Ascending aorta (tissue), 2 donors: ENCODE measurements at places on chromosomes 7 and 10. TPM values are rescaled to one million over a fixed set of nuclear protein-coding genes. Genes with fewer than 3 reads are reported as not detected.
A peak's percentile ranks its signal among the peaks of the same experiment; 100 is the strongest.

DNA sequence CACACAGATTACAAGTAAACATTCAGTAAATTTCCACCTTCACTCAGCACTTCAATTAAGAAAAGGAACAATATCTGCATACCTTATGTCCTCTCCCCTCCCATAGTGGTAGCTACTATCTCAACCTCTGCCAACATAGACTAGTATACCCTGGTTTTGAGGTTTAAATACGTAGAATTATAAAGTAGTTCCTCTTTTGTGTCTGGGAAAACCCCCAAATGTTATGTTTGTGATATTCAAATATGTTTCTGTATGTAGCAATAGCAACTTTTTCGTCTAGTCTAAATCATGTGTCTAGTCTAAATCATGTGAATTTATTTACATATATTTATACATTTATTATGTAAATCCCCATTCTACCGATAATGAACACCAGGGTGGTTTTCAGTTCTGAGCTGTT, 13.2 kb upstream of the CAMK2B start:
- H3K27me3 ChIP-seq, result no peaks in the 10 kb centered on the region
- H3K27ac ChIP-seq, result no peak overlapping the region
- peaks cover 6% of the 10 kb centered on the region for H3K4me1 ChIP-seq
- no peak overlapping the region for H3K4me3 ChIP-seq
- no peak for DNase-seq

DNA sequence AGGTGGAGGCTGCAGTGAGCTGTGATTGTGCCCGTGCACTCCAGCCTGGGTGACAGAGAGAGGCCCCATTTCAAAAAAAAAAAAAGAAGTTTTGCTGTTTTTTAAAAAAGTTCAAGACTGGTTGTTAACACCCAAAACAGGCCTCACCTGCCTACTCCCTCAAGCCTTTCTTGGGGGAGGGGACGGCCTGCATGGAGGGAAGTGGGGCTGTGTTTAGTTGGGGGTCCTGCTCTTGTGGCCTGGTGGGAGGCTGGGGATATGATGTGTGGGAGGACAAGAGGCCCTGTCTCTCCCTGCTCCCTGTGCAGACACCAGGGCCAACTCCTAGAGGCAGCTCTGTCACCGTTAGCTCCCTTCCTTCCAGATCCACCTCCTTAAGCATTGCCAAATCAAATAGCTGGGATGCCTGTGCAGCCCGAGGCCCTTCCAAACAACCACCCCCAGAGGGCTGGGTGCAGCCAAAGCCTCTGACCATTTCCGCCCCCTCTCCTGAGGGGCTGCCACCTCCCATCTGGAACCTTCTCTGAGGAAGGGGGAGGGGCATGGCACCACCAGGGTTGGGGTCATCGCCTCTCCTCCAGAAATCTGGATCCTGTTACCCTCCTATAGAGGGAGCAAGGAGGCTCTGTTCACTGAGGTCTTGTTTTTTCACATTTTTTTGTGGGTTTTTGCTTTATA, 32.9 kb upstream of the ANKRD2 start:
- DNase-seq, result no peak
- H3K36me3 ChIP-seq, result no peaks in the 10 kb centered on the region
- no peak overlapping the region for H3K4me3 ChIP-seq
- peaks cover 52% of the 10 kb centered on the region for H3K4me1 ChIP-seq
- H3K27me3 ChIP-seq, result no peaks in the 10 kb centered on the region
- H3K27ac ChIP-seq, result peak overlapping the region; percentile 95

The UPK3B gene
- total RNA-seq, result 7.6 TPM

The HKDC1 gene
- total RNA-seq, result not detected

The CFAP46 gene
- total RNA-seq, result not detected

GRCh38 chr10:92573091-92573797, 649 bp downstream of the IDE start:
- H3K27me3 ChIP-seq, result no peaks in the 10 kb centered on the region
- no peaks in the 10 kb centered on the region for H3K36me3 ChIP-seq
- H3K4me1 ChIP-seq, result peaks cover 4% of the 10 kb centered on the region

The HIF1AN gene
- 4.7 TPM for total RNA-seq

DNA sequence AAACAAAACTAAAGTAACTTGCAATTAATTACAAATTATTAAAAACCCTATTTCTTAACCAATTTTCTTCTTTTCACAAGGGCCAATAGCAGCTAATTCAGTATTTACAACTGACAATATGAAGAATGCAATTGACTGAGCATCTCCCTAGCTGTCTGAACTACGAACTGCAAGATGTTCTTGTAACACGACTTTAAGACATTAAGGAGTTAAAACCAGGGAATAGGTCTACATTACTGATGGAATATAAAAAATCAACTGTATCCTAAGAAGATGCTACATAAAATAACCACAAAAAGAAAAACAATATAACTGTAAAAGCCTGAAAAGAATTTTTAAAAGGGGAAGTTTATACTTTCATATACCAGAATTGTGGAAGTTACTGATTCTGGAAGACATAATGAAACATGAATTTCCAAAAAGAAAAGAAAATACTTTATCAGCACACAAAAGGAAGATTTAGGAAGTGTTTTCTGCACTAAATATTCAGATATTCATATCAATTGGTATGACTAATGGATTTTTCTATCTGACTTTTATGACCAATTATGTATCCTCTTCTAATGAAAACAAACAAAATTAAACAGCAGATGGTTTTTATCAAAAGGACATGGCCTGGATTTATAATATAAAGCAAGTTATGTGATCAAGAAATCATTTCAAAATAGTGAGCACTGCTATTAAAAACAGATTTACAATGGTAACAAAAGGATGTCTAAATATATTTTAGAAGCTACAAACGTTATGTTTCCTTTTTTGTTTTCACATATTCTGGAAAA, 1.6 kb downstream of the GPR22 start:
- no peak overlapping the region for H3K27ac ChIP-seq
- H3K4me3 ChIP-seq, result no peak overlapping the region
- no peak for DNase-seq
- H3K27me3 ChIP-seq, result no peaks in the 10 kb centered on the region
- H3K4me1 ChIP-seq, result no peaks in the 10 kb centered on the region

The SERPINE1 gene
- total RNA-seq, result 1,267 TPM

DNA sequence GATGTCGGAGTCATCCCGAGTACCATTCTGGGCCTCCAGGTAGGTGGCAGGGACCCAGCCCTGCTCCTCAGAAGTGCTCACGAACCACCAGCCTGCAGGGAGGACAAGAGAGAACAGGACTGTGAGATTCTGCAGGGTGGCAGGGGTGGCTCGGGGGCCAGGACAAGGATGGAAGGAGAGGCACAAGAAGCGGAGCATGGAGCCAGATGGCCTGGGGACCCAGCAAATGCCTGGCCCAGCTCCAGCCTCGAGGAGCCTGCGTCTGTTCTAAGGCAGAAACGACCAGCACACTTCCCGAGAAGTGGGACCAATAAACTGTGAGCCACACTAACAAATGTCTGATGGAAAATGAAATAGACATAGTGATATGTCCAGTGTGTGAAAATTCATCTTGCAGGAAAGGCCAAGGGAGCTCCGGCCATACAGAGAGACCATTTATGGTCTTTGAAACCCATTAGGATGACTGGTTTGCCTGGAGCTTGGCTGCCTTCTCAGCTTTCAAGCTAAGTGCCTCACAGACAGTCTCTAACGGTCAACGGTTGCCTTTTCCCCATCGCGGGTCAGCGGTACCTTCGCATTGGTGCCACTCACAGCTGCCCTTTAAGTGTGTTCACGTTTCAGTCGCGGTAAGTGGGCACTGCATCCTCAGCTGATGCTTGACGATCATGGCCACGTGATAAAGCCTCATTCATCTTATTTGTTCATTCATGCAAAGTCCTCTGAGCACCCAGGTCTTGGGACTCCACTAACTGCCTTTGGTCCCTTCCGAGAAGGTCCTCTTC, 133.8 kb downstream of the NEURL1 start:
- H3K27ac ChIP-seq, result peak overlapping the region; percentile 64
- no peak overlapping the region for H3K4me3 ChIP-seq

DNA sequence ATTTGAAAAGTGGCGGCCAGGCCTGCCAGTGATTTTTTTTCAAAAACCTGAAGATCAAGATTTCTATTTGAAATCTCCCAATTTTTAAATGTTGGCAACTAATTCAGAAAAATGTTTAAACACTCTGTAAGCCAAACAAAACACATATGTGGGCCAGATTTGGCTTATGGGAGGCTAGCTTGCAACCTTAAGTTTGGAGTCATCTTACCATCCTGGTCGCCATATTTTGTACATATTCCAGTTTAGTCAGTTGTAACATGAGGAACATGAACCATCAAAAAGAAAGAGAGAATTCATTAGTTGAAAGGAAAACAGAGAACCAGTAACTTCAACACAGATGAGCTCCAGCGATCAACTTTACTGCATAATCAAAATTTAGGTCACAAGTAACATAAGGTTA, 115.4 kb downstream of the TMEM26 start:
- no peak overlapping the region for H3K27ac ChIP-seq
- H3K4me1 ChIP-seq, result no peaks in the 10 kb centered on the region
- no peak overlapping the region for H3K4me3 ChIP-seq

GRCh38 chr10:64396105-64396708, 875.0 kb downstream of the REEP3 start:
- DNase-seq, result no peak
- H3K27ac ChIP-seq, result no peak overlapping the region
- no peaks in the 10 kb centered on the region for H3K36me3 ChIP-seq
- H3K27me3 ChIP-seq, result no peaks in the 10 kb centered on the region
- no peak overlapping the region for H3K4me3 ChIP-seq

- H3K27ac ChIP-seq, result no peak overlapping the region
- DNase-seq, result no peak
- H3K4me1 ChIP-seq, result no peaks in the 10 kb centered on the region
- H3K4me3 ChIP-seq, result no peak overlapping the region
- no peaks in the 10 kb centered on the region for H3K27me3 ChIP-seq
Measured at GRCh38 chr7:124072603-124073309, 39.9 kb upstream of the TMEM229A start.

GRCh38 chr10:12097791-12098190, 29.0 kb downstream of the DHTKD1 start:
- no peak overlapping the region for H3K4me3 ChIP-seq
- H3K27ac ChIP-seq, result no peak overlapping the region
- H3K27me3 ChIP-seq, result no peaks in the 10 kb centered on the region
- H3K4me1 ChIP-seq, result no peaks in the 10 kb centered on the region
- peaks cover 35% of the 10 kb centered on the region for H3K36me3 ChIP-seq

The ACTL6B gene
- not detected for total RNA-seq

DNA sequence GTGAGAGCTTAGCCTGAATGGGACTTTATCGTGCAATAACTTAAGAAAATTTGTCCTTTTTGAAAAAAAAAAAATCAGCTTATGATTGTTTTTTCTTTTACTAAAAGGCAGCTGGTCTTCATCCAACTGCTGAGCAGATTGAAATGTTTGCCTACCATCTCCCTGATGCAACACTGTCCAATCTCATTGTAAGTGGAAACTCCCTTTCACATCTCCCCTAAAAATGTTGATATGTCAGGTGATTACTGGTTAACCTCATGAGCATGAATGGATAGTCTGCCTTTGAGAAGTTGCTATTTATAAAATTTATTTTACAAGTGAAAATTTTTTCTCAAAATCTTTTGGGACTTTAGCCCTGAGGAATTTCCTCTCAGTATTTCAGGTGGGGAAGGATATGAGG, 17.8 kb upstream of the HKDC1 start:
- no peaks in the 10 kb centered on the region for H3K27me3 ChIP-seq
- no peak overlapping the region for H3K27ac ChIP-seq
- H3K4me1 ChIP-seq, result no peaks in the 10 kb centered on the region

The IGFBP1 gene
- not detected for total RNA-seq

GRCh38 chr7:124618871-124619270, 146.7 kb downstream of the GPR37 start:
- H3K27ac ChIP-seq, result no peak overlapping the region
- H3K4me1 ChIP-seq, result no peaks in the 10 kb centered on the region
- no peak overlapping the region for H3K4me3 ChIP-seq
- no peak for DNase-seq
- no peaks in the 10 kb centered on the region for H3K36me3 ChIP-seq

GRCh38 chr7:35721288-35721687, 26.4 kb upstream of the HERPUD2 start:
- H3K27me3 ChIP-seq, result no peaks in the 10 kb centered on the region
- DNase-seq, result no peak
- H3K27ac ChIP-seq, result no peak overlapping the region
- H3K4me1 ChIP-seq, result peaks cover 9% of the 10 kb centered on the region
- no peak overlapping the region for H3K4me3 ChIP-seq
- H3K36me3 ChIP-seq, result no peaks in the 10 kb centered on the region

GRCh38 chr7:47480576-47481538, 101.1 kb downstream of the TNS3 start:
- no peak for DNase-seq
- peaks cover 19% of the 10 kb centered on the region for H3K4me1 ChIP-seq
- H3K27me3 ChIP-seq, result no peaks in the 10 kb centered on the region
- H3K4me3 ChIP-seq, result no peak overlapping the region
- H3K36me3 ChIP-seq, result no peaks in the 10 kb centered on the region

- no peak overlapping the region for H3K27ac ChIP-seq
- no peak overlapping the region for H3K4me3 ChIP-seq
- no peaks in the 10 kb centered on the region for H3K27me3 ChIP-seq
Measured at GRCh38 chr7:26193432-26194207, 6.9 kb downstream of the HNRNPA2B1 start.

GRCh38 chr10:114245121-114245791, 6.2 kb downstream of the VWA2 start:
- H3K4me3 ChIP-seq, result no peak overlapping the region
- H3K36me3 ChIP-seq, result no peaks in the 10 kb centered on the region
- no peak for DNase-seq
- no peaks in the 10 kb centered on the region for H3K4me1 ChIP-seq
- no peaks in the 10 kb centered on the region for H3K27me3 ChIP-seq

- no peak overlapping the region for H3K27ac ChIP-seq
- H3K4me1 ChIP-seq, result no peaks in the 10 kb centered on the region
- no peak for DNase-seq
- no peaks in the 10 kb centered on the region for H3K36me3 ChIP-seq
- H3K27me3 ChIP-seq, result no peaks in the 10 kb centered on the region
- H3K4me3 ChIP-seq, result peak overlapping the region; percentile 30
Measured at GRCh38 chr10:92830478-92831389, 17.6 kb upstream of the EXOC6 start.

DNA sequence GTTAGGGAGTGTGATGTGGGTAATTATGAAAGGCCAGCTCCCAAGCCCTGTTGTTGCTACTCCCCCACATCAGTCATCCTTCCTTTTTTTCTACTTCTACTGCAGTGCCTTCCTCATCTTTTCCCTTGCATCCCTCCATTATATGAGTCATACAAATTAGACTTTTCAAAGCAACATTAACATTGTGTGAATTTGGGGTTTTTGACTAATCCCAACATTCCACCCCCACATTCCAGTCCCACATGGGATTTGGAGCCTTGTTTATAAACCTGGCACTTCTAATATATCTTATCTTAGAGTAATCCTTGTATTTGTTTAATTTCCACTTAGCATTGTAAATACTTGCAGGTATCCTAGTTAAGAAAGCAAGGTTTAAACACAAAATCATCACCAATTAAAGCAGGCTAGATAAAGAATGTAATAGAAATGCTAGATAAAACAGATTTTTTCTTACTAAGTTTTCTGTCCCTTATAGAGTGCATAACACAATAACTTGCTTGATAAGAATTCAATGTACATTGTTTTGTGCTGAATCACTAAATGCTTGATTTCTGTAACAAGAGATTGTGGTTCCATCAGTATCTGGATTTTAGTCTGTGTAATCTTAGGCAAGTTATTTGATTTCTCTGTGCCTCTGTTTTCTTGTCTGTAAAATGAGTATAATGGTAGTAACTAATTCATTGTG, 165.8 kb downstream of the CFTR start:
- H3K27me3 ChIP-seq, result no peaks in the 10 kb centered on the region
- H3K4me1 ChIP-seq, result no peaks in the 10 kb centered on the region
- no peak overlapping the region for H3K4me3 ChIP-seq
- H3K36me3 ChIP-seq, result no peaks in the 10 kb centered on the region
- no peak overlapping the region for H3K27ac ChIP-seq
- no peak for DNase-seq

The LRRC4 gene
- 0.43 TPM for total RNA-seq

- H3K36me3 ChIP-seq, result no peaks in the 10 kb centered on the region
- H3K4me1 ChIP-seq, result peaks cover 7% of the 10 kb centered on the region
- H3K27ac ChIP-seq, result peak overlapping the region; percentile 75
- H3K27me3 ChIP-seq, result no peaks in the 10 kb centered on the region
Measured at GRCh38 chr10:127976701-127977356, 69.9 kb downstream of the PTPRE start.

The SPDYE6 gene
- not detected for total RNA-seq
